ENCODE measurements at places on chromosomes 2 and 18.

DNA sequence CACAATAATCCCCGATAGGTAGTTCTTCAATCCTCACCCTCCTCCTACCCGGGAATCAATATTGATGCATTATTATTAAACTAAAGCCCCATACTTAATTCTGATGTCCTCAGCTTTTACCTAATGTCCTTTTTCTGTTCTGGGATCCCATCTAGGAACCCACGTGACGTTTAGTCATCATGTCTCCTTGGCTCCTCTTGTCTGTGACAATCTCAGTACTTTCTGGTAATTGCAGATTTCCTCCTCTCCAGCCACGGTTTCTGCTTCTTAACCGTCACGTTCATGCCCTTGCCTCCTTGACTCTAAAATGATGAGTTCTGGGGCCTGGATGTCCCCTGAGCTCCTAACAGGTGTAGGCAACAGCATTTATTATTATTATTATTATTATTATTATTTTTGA lies 2.9 kb upstream of the DGKD start:
- no peak for DNase-seq

- no peak for DNase-seq
These were observed 246.0 kb downstream of the TDRD15 start for GRCh38 chr2:21369787-21370186.

- DNase-seq: no peak
These were observed 463.1 kb downstream of the PTPRM start for GRCh38 chr18:8030201-8030600.

- DNase-seq: no peak
These were observed 227.4 kb upstream of the MC4R start for GRCh38 chr18:60599995-60600394.

DNA sequence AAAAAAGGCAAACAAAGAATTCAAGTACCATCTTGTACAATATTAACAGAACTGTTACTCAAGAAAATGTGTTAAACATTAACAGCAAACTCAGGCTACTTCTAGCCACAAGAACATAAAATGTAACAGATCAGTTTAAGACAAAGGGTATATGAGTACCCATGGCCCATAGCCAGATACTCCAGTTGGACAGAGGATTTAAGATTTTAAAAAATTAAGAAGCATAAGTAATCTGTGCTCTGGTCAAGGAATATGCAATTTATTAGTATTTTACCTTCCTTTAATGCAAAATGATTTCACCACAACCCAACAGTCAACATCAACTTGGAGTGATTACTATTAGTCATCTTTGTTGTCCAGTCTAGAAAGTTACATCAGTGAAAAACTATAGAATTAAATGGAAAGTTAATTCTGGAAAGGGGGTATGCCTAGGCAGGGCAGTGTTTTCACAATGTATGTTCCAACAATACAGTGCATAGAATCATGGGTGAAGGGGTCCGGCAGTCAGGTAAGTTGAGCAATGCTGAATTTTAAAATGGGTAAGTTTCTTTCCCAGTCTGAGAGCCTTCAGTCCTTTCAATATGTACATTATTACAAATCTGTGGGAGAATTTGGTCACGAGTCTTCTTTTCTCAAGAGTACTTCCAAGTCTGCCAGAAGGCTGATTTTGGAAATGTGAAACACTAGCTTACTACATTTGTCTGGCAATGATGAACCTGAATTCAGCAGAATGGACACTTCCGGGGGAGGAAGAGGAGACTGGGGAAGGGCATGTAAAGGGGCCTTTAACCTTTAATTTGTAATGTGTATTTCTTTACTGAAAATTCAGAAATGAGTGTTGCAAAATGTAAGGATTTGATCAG lies 34.5 kb downstream of the SFT2D3 start:
- no peak for DNase-seq

DNA sequence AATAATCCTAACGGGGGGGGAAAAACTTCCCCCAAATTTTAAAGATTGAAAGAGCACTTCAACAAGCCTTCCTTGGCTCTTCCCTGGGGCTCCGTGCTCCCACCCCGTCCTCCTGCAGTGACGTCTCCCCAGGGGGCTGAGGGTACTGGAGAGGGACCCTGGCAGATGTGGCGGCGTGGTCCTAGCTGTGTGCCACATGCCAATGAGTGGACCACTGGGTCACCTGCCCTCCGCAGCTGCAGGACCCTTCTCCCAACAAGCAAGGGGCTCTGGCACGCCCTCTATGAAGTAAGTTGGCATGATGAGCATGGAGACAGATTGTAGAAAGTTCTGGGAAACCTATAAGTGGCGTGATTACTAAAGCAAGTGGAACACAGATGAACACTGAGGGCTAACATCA lies 46.7 kb downstream of the PXDN start:
- no peak for DNase-seq

Data from epithelial cell of prostate (primary cell).